ENCODE measurements at places on chromosomes 2 and 18. TPM values are rescaled to one million over a fixed set of nuclear protein-coding genes. Genes with fewer than 3 reads are reported as not detected.

DNA sequence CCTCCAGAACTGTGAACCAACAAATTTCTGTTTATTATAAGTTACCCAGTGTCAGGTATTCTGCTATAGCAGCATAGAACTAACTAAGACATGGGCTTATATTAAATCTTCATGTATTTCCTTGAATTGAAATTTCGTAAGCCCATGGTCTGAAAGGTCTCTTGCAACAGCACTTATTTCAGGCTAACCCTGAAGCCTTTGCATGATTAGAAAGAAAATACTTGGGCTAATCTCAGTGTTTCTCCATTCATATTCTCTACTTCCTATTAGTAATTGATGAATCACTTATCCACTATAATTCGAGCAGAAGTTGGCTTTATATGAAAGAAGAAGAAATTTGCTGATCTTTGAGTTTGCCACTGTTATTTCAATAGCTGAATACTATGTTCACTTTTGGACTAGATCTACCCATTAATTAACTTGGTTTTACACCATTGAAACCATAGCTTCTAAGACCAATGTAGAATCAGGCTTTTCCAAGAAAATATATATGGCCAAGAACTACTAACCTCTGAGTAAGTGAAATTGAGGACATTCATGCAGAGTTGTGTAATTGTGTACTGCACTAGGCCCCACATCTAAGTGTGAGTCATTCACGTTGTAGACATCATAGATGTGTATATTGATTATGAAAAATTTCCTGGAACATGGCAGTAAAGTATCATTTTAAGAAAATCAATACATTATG is 731.6 kb downstream of the SOCS6 start:
- DNase-seq: no peak

DNA sequence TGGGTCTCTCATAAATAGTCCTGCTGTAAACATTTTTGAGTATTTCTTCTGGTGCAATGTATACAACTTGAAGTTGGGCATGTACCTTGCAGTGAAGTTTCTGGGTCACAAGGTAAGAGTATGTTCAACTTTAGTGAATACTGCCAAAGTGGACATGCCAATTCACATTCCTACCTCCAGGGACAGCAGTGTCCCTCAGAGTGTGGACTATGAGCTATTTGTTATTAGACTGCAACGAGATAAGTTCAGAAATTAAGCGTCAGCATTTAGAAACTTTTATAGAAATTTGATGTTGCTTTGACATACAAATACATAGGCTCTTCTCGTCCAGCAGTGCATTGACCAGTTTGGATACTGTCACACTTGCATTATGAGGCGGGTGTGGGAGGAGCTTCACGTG is 7.2 kb upstream of the ACKR3 start:
- no peak for DNase-seq

DNA sequence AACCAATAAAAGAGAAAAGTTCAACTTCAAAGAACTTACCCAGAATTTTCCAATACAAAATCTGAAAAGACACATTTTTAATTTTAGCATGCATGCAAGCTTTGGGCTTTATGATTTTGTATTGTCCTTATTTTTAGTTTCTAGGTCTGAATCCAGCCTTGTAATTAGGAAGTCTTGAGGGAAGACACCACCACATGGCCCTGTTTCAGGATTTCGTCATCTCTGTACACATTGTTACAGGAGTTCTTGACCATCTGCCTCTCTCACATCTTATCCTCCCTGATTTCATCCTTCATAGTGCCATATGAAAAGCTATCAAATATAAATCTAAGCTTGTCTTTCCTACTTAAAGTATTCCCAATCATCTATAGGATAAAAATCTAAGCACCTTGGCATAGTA is 176.1 kb downstream of the TXNL1 start:
- no peak for DNase-seq

DNA sequence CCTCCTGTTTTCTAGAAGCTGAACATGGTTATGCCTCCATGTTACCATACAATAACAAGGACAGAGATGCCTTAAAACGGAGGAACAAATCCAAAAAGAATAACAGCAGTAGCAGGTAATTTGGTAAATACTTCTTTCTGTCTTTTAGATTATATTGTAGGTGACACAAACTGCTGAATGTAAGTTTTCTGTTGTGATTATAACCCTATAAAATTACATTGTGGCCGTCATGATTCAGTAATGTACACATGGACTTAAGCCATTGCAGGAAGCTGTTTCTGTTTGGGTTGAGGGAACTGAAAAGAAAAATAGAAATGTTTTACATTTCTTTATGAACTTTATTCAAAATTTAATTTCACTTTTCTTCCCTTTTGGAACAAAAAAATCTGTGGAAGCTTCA is 1.2 kb downstream of the MXD1 start:
- DNase-seq: no peak

GRCh38 chr2:241064008-241064801 is 37.9 kb downstream of the MTERF4 start:
- DNase-seq: no peak

- DNase-seq: no peak
These were observed 66.0 kb upstream of the KCTD1 start for GRCh38 chr18:26614374-26614773.

- DNase-seq: no peak
These were observed 39.7 kb upstream of the IGFBP5 start for GRCh38 chr2:216735086-216735485.

DNA sequence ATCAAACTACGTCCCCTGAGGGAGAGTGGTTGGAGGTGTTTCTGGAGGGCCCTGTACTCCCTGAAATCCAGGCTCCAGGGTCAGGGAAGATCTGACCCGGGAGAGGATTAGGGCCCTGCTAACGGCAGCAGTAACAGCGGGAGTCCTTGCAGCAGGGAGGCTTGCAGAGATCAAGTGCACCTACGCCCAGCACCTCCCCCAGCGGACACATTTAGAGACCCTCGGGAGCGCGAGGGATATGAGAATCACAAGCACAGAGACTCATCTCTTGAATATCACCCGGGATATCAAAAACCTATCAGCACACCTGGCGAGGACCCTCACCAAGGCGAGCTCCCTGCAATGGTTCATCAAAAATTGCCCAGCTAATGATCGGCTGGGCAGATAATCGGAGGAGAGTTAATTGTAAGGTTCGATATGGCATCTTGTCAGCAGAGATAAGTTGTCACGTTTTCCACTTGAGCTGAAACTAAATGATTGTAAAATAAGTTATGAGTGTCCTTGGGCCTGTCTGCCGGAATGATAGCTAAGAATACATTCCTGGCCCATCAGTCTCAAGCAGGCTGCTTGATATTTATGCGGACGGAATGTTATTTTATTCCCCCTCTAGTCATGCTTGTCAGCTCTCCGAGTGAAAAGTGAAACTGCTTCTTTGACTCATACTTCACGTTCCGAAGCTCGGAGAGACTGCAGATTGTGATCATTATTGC is 209.8 kb downstream of the GBX2 start:
- DNase-seq: no peak

DNA sequence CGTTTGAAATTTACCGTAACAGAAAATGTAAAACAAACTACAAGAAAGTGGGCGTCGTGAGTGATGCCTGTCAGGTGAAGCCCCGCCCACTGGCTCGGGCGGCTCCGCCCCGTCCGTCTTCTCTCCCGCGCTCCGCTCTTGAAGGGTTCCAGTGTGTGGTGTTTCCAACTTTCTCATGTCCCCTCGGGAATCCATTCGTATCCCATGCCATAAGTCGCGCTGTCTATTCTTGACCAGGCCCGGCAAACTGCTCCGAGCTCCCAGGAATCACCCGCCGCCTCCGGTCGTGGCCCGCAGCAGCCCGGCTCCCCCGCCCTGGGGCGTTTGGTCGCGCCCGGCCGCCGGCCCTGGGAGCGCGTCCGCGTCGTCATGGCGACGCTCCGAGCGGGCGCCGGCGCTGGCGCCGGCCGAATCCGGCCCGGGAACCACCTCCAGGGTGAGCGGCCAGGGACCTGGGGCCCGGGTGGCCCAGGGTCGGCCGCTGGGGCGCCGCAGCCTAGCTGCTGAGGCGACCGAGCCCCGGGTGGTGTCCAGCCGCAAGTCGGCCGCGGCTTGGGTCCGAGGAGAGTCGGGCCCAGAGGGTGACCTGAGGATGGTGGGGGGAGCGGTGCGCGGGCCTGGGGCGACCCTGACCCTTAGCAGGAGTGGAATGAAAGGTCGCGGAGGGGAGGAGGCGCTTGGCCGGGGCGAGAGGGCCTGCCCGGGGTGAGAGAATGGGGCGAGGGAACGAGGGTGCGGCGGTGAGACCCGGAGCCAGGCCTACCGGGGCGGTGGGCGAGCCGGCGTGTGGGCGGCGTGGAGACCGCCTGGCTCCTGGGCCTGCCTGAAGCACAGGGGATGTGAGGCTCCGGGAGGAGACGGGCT is at the start of gene CFAP221:
Gene CFAP221 (plus strand): TSS at position 375 of the 864 bp plus-strand sequence. CDS start 1,683 bp downstream, outside the sequence.
- DNase-seq: peak; percentile 28

DNA sequence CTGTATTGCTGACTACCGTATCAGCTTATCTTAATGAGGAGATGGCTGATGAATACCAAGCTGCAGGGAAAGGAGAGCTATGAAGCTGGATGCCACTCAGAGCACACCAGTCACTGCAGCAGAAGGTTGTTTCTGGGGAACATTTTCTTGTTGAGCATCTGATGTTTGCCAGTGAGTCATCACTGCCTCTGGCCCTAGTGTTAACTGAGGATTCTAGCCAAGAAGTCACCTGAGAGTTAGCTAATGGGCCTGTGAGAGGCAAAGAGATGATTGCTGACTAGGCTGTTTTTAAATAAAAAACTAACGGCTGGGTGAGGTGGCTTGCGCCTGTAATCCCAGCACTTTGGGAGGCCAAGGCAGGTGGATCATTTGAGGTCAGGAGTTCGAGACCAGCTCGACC is 37.9 kb downstream of the CCDC150 start:
- DNase-seq: no peak

GRCh38 chr18:3455907-3456685 is 6.1 kb downstream of the TGIF1 start:
- DNase-seq: no peak

- no peak for DNase-seq
These were observed 92.3 kb downstream of the UBE2E3 start for GRCh38 chr2:181072486-181073235.

GRCh38 chr18:27808683-27809082 is 368.2 kb downstream of the CDH2 start:
- DNase-seq: no peak

GRCh38 chr2:173217116-173217840 is 137.4 kb upstream of the CDCA7 start:
- DNase-seq: no peak

GRCh38 chr2:165522719-165523118 is 53.2 kb downstream of the CSRNP3 start:
- no peak for DNase-seq

DNA sequence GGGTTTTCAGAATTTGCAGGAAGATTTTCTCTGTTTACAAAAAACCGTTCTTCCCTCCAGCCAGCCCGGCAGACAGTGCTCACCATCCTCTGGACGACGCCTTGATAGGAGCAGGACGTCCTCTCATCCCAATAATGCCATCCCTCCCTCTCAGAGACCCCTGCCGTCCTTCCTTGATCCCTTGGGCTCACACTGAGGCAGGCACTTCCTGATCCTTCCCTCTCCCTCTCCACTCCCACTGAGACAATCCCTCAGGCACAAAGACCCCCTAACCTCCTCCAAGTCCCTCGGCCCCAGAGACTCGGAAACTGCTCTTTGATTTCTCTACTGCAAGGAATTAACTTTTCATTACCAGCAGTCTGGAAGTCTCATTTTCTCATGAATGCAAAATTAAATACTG is 42.5 kb downstream of the PAX3 start:
- DNase-seq: no peak

- DNase-seq: no peak
These were observed 198.7 kb downstream of the ANAPC1 start for GRCh38 chr2:111685342-111685741.

- DNase-seq: no peak
These were observed 53.4 kb downstream of the LPIN1 start for GRCh38 chr2:11799826-11800225.

DNA sequence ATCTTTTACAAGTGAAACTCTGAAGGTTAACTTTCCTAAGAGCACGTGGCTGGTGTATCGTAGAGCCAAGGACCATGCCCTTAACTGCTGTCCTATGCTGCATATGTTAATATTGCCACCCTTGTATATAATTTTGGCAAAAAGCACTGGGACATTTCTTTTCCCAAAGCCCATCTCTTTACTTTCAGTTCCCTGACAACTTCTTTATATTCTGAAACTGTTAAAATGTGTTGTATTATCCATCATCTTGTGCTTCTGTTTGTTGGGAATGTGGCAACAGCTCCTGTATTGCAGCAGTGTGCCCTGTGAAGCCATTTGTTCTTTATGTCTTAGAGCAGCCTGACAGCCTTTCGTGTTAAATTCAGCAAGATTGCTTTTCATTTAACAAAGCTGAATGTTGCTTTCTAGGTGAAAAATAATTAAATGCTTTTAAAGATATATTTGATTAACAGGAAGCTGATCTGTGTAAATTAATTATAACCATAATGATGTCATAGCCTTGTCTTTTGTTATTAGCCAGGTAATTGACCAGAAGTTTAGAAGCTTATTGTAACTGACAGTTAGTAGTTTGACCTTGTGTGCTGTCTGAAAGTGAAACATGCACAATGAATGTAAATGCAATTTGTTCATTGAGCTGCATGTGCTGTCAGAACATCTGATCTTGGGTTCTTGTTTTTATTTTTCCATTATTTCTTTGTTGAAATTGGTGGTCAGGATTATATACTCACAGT is 9.7 kb downstream of the RHBDD1 start:
- no peak for DNase-seq

- no peak for DNase-seq
These were observed 11.6 kb upstream of the ACKR3 start for GRCh38 chr2:236558036-236558435.

- no peak for DNase-seq
These were observed 380.4 kb downstream of the TNS1 start for GRCh38 chr2:217622205-217623060.

The RNF152 gene
- 8.6 TPM for total RNA-seq

The PPIG gene
- total RNA-seq: 67.9 TPM

The SKA1 gene
- not detected for total RNA-seq

The PTH2R gene
- 3.3 TPM for total RNA-seq

The CSRNP3 gene
- 10.0 TPM for total RNA-seq

The SERPINB2 gene
- total RNA-seq: not detected

The KIF1A gene
- 0.29 TPM for total RNA-seq

The MATN3 gene
- 1.3 TPM for total RNA-seq

The ITGA4 gene
- total RNA-seq: 6.7 TPM

The TTC39C gene
- 59.0 TPM for total RNA-seq

The CFAP221 gene
- 0.98 TPM for total RNA-seq

Data from breast epithelium (tissue), 4 donors.